Stimulated activated CD8-positive, alpha-beta memory T cell treated with anti-CD3 and anti-CD28 coated beads, Interleukin-7, amount 100 ng/mL, for 48 hours (primary cell): ENCODE measurements at places on chromosomes 3 and 15.

GRCh38 chr15:55770261-55770660 is 27.3 kb upstream of the PRTG start:
- DNase-seq, result no peak

- DNase-seq, result no peak
These were observed 871.9 kb upstream of the GBE1 start for GRCh38 chr3:82633319-82633718.

- DNase-seq, result no peak
These were observed 711.6 kb downstream of the MECOM start for GRCh38 chr3:168951884-168952283.

DNA sequence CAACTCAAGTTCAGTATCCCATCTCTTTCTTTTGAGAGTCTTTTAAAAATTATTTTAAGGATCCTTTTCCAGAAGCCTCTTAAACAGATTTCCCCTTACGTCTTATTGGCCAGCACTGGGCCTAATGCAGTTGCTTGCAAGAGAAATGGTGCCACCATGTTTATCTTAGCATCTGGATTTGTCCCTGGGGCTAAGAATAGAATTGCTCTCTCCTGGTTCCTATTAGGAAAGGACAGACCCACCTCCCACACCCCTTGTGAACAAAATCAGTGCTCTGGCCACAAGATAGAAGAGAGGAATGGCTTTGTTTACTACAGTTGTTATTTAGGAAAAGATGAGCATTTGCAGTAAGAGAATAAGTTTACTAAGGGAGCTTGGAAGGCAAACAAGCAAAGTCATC is 128.2 kb upstream of the CGNL1 start:
- no peak for DNase-seq

DNA sequence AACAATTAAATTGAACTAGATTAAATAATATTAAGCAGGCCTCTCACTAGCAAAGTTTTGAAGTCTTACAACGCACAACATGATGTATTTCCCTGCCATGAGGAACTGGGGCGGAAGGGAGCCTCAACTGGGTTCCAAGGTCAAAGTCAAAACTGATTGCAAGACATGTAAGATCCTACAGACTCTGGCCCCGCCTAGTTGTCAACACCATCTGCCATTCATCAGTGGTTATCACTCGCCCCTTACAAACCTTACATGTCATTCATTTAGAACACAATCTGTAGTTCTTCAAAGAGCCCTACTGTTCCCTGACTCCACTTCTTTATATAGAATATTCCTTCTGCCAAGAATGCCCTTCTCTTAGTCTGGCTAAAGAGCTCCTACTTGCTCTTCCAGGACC is 10.0 kb downstream of the ATP13A3 start:
- DNase-seq, result no peak

DNA sequence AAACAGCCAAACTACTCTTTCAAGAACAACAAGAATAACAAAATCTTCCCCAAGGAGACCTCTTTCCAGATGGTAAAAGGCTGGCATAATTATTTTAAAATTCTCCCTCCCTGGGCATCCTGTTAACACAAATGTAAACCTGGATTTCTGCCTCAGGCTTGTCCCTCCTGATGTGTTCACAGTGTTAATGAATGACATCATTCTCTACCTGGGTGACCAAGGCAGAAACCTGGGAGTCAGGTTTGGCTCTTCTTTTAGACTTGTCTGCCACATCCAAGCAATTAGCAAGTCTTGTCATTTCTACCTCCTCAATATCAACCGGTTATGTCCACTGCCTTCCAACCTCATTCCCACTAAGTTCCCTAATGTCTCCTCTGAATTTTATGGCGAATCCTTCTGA is 368.7 kb upstream of the TBL1XR1 start:
- DNase-seq, result no peak
